ENCODE measurements at places on chromosomes 7 and 10. TPM values are rescaled to one million over a fixed set of nuclear protein-coding genes. Genes with fewer than 3 reads are reported as not detected.

The PNPLA8 gene
- total RNA-seq, result 37.2 TPM

The TBXAS1 gene
- 0.92 TPM for total RNA-seq

The LRRTM3 gene
- not detected for total RNA-seq

The CTAGE4 gene
- total RNA-seq, result 0.28 TPM

The SEM1 gene
- total RNA-seq, result 148 TPM

The FAM24B gene
- 2.6 TPM for total RNA-seq

The GLI3 gene
- total RNA-seq, result 5.1 TPM

The OPALIN gene
- total RNA-seq, result not detected

The FAM237B gene
- total RNA-seq, result not detected

The SPDYE5 gene
- not detected for total RNA-seq

Data from smooth muscle cell of bladder (primary cell).